ENCODE measurements at places on chromosomes 7 and 10. TPM values are rescaled to one million over a fixed set of nuclear protein-coding genes. Genes with fewer than 3 reads are reported as not detected.

Gene MTURN
- 5.3 TPM for total RNA-seq

Gene PIK3CG
- total RNA-seq = 10.2 TPM

Gene CASD1
- 14.1 TPM for total RNA-seq

DNA sequence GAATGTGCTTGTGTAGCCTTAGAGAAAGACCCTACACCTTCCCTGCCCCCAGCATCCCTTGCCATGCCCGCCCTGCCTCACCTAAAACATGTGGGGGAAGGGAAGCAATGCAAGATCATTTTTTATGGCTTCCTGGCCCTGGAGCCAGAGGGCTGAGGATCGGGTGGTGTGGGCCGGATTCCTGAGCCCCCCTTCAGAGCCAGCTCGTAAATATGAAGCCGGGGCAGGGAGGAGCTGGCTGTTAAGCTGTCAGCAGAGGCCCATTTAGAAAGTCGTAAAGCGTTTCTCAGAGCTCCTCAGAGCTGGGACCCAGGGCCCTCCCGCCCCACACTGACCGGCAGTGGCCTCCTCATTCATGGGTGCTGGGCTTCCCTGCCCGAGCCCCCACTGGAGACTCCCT, 23.9 kb downstream of the UNC5B start:
- no peaks in the 10 kb centered on the region for H3K27me3 ChIP-seq
- H3K4me1 ChIP-seq = no peaks in the 10 kb centered on the region
- no peak overlapping the region for H3K4me3 ChIP-seq
- no peak for DNase-seq

- no peaks in the 10 kb centered on the region for H3K36me3 ChIP-seq
- no peak overlapping the region for H3K4me3 ChIP-seq
- no peak overlapping the region for H3K27ac ChIP-seq
- H3K27me3 ChIP-seq = peaks cover 65% of the 10 kb centered on the region
- H3K4me1 ChIP-seq = peaks cover 4% of the 10 kb centered on the region
Measured at GRCh38 chr10:93816123-93816747, 58.5 kb downstream of the LGI1 start.

DNA sequence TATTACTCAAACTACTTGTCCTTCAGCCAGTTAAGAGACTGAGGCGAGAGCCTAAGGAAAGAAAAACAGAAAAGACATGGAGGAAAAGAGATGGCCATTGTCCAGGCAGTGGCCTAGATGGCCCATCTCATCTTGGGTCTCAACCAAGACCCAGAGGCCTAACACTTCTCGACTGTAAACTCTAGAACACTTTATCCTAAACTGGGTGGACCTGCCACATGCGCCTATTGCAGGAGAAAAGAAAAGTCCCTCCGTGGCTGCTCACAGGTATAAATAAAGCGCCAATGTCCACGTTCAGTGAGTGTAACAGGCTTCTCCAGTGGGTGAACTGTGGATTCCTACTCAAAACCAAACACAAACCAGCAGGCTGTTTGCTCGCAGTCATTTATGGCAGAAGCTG, 92.7 kb upstream of the DDC start:
- no peaks in the 10 kb centered on the region for H3K27me3 ChIP-seq
- no peak overlapping the region for H3K27ac ChIP-seq
- no peak overlapping the region for H3K4me3 ChIP-seq
- peaks cover 35% of the 10 kb centered on the region for H3K4me1 ChIP-seq

- peak overlapping the region; percentile 45 for H3K27ac ChIP-seq
- peak; percentile 75 for DNase-seq
- H3K36me3 ChIP-seq = peaks cover 4% of the 10 kb centered on the region
- peaks cover 67% of the 10 kb centered on the region for H3K4me1 ChIP-seq
Measured at GRCh38 chr10:131928248-131929095, 27.7 kb downstream of the PPP2R2D start.

Data from activated T-cell treated with anti-CD3 and anti-CD28 coated beads, Interleukin-2, amount 50 U/mL, for 72 hours (primary cell).